ENCODE measurements at places on chromosomes 6 and 20. TPM values are rescaled to one million over a fixed set of nuclear protein-coding genes. Genes with fewer than 3 reads are reported as not detected.
A peak's percentile ranks its signal among the peaks of the same experiment; 100 is the strongest.

- no peaks in the 10 kb centered on the region for H3K27me3 ChIP-seq
- H3K4me3 ChIP-seq, result no peak overlapping the region
- DNase-seq, result no peak
- H3K27ac ChIP-seq, result no peak overlapping the region
- H3K36me3 ChIP-seq, result no peaks in the 10 kb centered on the region
Measured at GRCh38 chr6:147873816-147874215, 365.3 kb downstream of the SAMD5 start.

DNA sequence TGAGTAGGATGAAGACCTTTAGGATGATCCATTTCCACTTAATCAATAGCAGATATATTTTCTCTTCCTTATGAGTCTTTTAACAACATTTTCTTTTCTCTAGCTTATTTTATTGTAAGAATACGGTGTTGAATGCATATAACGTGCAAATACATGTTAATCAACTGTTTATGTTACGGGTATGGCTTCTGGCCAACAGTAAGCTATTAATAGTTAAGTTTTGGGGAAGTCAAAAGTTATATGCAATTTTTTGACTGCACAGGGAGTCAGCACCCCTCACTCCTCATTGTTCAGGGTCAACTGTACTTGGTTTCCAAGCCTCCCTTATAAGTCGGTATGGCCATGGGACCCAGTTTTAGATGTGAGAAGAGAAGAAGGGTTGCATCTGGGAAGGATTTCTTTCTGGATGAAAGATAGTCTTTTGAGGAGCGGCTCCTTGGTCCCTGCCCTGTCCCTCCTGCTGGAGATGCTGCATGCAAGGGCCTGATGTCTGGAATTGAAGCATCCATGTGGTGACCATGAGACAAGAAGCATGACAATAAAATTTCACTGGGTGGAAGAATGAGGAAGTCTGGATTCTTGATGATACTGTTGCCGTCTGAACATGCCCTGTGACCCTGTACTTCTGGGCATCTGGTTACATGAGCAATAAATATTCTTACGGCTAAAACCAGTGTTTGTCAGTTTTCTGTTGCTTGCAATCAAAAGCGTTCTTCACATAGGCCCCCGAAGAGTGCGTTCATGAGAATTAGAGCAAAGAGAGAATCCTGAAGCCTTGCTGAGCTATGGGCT, 194.7 kb upstream of the PMEPA1 start:
- H3K27ac ChIP-seq, result no peak overlapping the region
- DNase-seq, result no peak
- peaks cover 25% of the 10 kb centered on the region for H3K27me3 ChIP-seq

DNA sequence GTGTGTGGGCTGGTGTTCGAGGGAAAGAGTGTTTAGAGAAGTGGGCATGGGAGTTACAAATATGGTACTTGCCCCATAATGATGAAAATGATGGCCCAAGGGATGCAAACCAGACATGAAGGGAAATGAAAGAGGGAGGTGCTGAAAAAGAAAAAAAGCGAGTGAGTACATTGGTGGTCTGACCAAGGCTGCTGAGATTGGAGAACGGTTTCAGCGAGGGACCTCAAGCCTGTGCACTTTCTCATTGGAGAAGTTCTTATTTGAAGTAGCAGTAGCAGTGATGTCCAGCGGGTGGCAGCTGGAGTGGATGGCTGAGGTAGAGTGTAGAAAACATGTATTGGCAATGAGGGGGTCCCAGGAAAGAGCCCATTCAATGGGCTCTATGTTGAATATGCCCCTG, 54.8 kb downstream of the TNFAIP3 start:
- no peak overlapping the region for H3K4me3 ChIP-seq
- H3K27ac ChIP-seq, result no peak overlapping the region
- H3K36me3 ChIP-seq, result no peaks in the 10 kb centered on the region
- DNase-seq, result no peak

GRCh38 chr6:151082079-151082478, 157.7 kb upstream of the AKAP12 start:
- no peak overlapping the region for H3K27ac ChIP-seq
- no peak overlapping the region for H3K4me3 ChIP-seq
- no peaks in the 10 kb centered on the region for H3K4me1 ChIP-seq
- no peaks in the 10 kb centered on the region for H3K27me3 ChIP-seq

The ZNF334 gene
- total RNA-seq, result 0.81 TPM

GRCh38 chr6:2149361-2150006, 95.9 kb downstream of the GMDS start:
- DNase-seq, result no peak
- H3K27me3 ChIP-seq, result no peaks in the 10 kb centered on the region
- H3K36me3 ChIP-seq, result peaks cover 19% of the 10 kb centered on the region
- no peaks in the 10 kb centered on the region for H3K4me1 ChIP-seq
- no peak overlapping the region for H3K27ac ChIP-seq

GRCh38 chr6:85273046-85273445, 176.8 kb upstream of the NT5E start:
- no peak overlapping the region for H3K27ac ChIP-seq
- no peaks in the 10 kb centered on the region for H3K4me1 ChIP-seq
- no peak overlapping the region for H3K4me3 ChIP-seq

- H3K27ac ChIP-seq, result no peak overlapping the region
- H3K4me1 ChIP-seq, result peaks cover 1% of the 10 kb centered on the region
- H3K4me3 ChIP-seq, result no peak overlapping the region
- DNase-seq, result no peak
Measured at GRCh38 chr6:36428911-36429310, 13.7 kb downstream of the PXT1 start.

The ADGRF5 gene
- total RNA-seq, result not detected

The PREX1 gene
- total RNA-seq, result 141 TPM

The CDH26 gene
- total RNA-seq, result 4.5 TPM

The FERMT1 gene
- total RNA-seq, result not detected

GRCh38 chr6:37765182-37765775, 54.2 kb upstream of the ZFAND3 start:
- no peak overlapping the region for H3K27ac ChIP-seq
- H3K36me3 ChIP-seq, result no peaks in the 10 kb centered on the region
- H3K4me1 ChIP-seq, result no peaks in the 10 kb centered on the region
- H3K4me3 ChIP-seq, result no peak overlapping the region
- peaks cover 13% of the 10 kb centered on the region for H3K27me3 ChIP-seq
- DNase-seq, result no peak

The AK9 gene
- 18.2 TPM for total RNA-seq

GRCh38 chr20:5621305-5621704, 128.9 kb upstream of the SHLD1 start:
- no peaks in the 10 kb centered on the region for H3K36me3 ChIP-seq
- H3K4me1 ChIP-seq, result no peaks in the 10 kb centered on the region
- no peak for DNase-seq

The MMP24OS gene
- total RNA-seq, result 85.9 TPM

DNA sequence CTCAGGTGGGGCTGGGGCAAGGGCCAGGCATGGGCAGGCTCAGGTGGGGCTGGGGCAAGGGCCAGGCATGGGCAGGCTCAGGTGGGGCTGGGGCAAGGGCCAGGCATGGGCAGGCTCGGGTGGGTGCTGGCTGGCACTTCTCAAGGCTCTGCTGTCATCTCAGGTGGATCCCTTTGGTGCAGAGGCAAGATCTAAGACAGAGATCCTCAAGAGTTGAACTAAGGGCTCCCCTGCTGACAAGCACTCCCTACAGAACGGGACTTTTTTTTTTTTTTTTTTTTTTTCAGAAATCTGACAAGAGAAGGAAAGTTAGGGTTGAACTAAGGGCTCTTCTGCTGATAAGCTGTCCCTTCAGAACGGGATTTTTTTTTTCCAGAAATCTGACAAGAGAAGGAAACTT, 24.9 kb downstream of the MMP24OS start:
- no peak overlapping the region for H3K4me3 ChIP-seq
- H3K27me3 ChIP-seq, result no peaks in the 10 kb centered on the region
- peaks cover 15% of the 10 kb centered on the region for H3K4me1 ChIP-seq
- peaks cover 19% of the 10 kb centered on the region for H3K36me3 ChIP-seq

DNA sequence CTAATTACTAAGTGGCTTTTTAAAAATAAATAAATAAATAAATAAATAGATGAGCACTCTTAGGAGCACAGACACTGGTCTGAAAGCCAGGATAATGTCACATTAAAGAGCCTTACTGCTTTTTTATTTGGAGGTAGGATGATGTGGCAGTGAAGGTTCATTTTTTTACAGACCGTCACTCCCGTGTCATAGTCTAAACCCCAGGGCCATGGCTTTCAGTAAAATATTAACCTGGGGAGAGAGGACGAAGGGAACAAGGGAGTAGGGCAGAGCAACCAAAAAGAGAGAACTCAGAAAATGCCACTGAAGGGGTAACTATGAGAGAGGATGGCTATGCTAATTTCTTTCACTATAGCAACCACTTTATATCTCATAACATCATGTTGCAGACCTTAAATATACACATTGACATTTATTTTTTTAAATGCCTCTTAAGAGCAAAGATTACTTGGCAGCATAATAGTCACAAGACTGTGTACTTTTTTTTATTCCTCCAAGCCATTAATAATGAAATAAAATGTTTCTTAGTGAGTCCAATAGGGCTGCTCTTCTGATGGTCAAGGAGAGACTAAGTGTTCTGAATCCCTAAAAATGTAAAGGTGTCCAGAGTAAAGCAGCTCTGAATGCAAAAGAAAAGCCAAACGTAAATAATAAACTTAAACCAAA, 100.9 kb upstream of the SIM1 start:
- no peaks in the 10 kb centered on the region for H3K27me3 ChIP-seq
- peaks cover 17% of the 10 kb centered on the region for H3K36me3 ChIP-seq
- no peak for DNase-seq
- no peaks in the 10 kb centered on the region for H3K4me1 ChIP-seq
- no peak overlapping the region for H3K27ac ChIP-seq

GRCh38 chr6:131366223-131366622, 206.8 kb upstream of the ARG1 start:
- no peaks in the 10 kb centered on the region for H3K36me3 ChIP-seq
- DNase-seq, result no peak

- H3K4me1 ChIP-seq, result peaks cover 2% of the 10 kb centered on the region
- H3K27me3 ChIP-seq, result no peaks in the 10 kb centered on the region
- H3K4me3 ChIP-seq, result no peak overlapping the region
- no peak for DNase-seq
- no peak overlapping the region for H3K27ac ChIP-seq
- no peaks in the 10 kb centered on the region for H3K36me3 ChIP-seq
Measured at GRCh38 chr6:14258695-14259593, 141.4 kb downstream of the CD83 start.

The ERVFRD-1 gene
- not detected for total RNA-seq

The ZKSCAN3 gene
- 11.1 TPM for total RNA-seq

GRCh38 chr20:46361381-46361780, 45.0 kb downstream of the ELMO2 start:
- peaks cover 33% of the 10 kb centered on the region for H3K36me3 ChIP-seq
- H3K4me3 ChIP-seq, result peak overlapping the region; percentile 60
- peak overlapping the region; percentile 96 for H3K27ac ChIP-seq

DNA sequence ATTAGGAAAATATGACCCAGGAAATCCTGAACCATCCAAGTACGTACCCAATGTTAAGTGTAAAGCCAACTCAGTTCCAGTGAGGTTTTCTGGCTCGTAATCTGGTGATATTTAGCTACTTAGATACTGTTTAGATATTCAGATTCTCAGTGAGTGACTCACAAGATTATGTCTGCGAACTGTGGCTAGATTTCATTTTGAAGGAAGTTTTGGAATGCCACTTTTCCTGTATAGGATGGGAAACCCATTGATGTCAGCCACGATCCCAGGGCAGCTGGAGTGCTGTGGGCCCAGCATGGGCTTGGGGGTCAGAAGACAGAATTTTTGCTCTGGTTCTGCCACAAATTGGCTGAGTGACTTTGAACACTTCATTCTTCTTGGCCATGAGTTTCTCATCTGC, 76.3 kb downstream of the TMEM170B start:
- H3K36me3 ChIP-seq, result no peaks in the 10 kb centered on the region
- no peaks in the 10 kb centered on the region for H3K4me1 ChIP-seq
- peaks cover 4% of the 10 kb centered on the region for H3K27me3 ChIP-seq
- no peak overlapping the region for H3K27ac ChIP-seq
- H3K4me3 ChIP-seq, result no peak overlapping the region

The FABP7 gene
- total RNA-seq, result not detected

The SLC17A1 gene
- total RNA-seq, result not detected

GRCh38 chr20:19929481-19930145, 87.5 kb upstream of the NAA20 start:
- peaks cover 46% of the 10 kb centered on the region for H3K27me3 ChIP-seq
- no peak overlapping the region for H3K27ac ChIP-seq
- no peak for DNase-seq
- H3K4me1 ChIP-seq, result no peaks in the 10 kb centered on the region
- H3K4me3 ChIP-seq, result no peak overlapping the region

- no peak overlapping the region for H3K27ac ChIP-seq
- DNase-seq, result no peak
- no peaks in the 10 kb centered on the region for H3K36me3 ChIP-seq
- no peak overlapping the region for H3K4me3 ChIP-seq
- H3K4me1 ChIP-seq, result no peaks in the 10 kb centered on the region
Measured at GRCh38 chr6:53418288-53418687, 69.5 kb upstream of the ELOVL5 start.

DNA sequence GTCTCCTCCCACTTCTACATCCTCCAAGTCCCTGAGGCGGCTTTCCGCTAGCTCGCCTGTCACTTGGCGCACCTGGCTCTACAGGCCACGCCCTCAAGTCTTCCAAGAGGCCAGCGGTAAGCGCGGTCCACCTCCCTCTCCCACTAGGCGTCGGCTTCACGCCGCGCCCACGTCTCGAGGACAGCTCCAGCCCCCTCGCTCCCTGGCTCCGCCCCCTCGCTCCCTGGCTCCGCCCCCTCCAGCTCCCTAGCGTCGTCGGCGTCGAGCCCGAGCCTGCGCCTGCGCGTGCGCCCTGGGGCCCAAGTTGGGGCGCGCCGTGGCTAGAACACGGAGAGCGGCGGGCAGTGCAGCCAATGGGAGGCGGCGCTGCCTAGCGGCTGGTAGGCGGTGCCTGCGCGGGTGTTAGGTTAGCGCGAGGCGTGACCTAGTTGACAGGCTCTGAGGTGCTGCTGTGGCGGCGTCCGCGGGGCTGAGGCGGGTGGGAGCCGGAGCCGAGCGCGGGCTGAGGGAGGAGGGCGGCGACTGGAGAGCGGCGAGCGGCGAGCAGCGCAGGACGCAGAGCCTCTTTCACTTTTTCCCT, at the start of gene MACROD2:
Gene MACROD2, plus strand, starts transcription at position 431 of the 580 bp plus-strand sequence.
- H3K4me1 ChIP-seq, result peaks cover 4% of the 10 kb centered on the region
- H3K4me3 ChIP-seq, result peak within 1 kb of the TSS; percentile 71
- DNase-seq, result peak; percentile 3
- peaks cover 5% of the 10 kb centered on the region for H3K36me3 ChIP-seq
- H3K27me3 ChIP-seq, result peaks cover 18% of the 10 kb centered on the region
- H3K27ac ChIP-seq, result no peak within 1 kb of the TSS

GRCh38 chr6:63597141-63598048, 25.1 kb downstream of the LOC128125822 start:
- H3K27me3 ChIP-seq, result peaks cover 4% of the 10 kb centered on the region
- no peaks in the 10 kb centered on the region for H3K36me3 ChIP-seq
- no peak overlapping the region for H3K27ac ChIP-seq
- DNase-seq, result no peak
- peak overlapping the region; percentile 87 for H3K4me3 ChIP-seq
